ENCODE measurements at places on chromosomes 16 and 17.
A peak's percentile ranks its signal among the peaks of the same experiment; 100 is the strongest.

DNA sequence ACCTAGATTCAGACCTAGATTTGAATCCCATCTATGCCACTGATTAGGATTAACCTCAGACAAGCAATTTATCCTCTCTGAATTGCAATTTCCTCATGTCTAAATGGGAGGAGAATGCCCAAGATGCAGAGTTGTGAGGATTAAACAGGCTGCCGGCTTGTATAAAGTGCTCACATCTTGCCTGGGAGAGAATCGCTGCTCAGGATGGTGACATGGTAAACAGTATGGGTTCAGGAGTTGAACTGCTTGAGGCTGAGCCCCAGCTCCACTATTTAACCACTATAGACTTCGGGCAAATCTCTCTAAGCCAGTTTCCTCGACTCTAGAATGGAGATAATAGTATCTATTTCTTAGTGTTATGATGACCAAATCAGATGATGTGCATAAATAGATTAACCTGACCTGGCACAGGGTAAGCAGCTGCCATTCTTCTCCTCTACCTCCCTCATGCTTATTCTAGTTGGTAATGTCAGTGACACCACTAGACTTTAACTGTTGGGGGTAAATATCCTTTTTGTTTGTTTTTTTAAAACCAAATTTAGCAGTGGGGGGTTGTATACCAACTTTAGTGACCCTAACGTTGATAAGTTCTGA, 732 bp upstream of the RPL27 start:
- DNase-seq = no peak

GRCh38 chr17:63504261-63504660, 18.9 kb upstream of the KCNH6 start:
- DNase-seq = no peak

GRCh38 chr17:82346342-82347300, 12.4 kb upstream of the TEX19 start:
- no peak for DNase-seq

GRCh38 chr16:51150165-51150887, 744 bp downstream of the SALL1 start:
- DNase-seq = no peak

DNA sequence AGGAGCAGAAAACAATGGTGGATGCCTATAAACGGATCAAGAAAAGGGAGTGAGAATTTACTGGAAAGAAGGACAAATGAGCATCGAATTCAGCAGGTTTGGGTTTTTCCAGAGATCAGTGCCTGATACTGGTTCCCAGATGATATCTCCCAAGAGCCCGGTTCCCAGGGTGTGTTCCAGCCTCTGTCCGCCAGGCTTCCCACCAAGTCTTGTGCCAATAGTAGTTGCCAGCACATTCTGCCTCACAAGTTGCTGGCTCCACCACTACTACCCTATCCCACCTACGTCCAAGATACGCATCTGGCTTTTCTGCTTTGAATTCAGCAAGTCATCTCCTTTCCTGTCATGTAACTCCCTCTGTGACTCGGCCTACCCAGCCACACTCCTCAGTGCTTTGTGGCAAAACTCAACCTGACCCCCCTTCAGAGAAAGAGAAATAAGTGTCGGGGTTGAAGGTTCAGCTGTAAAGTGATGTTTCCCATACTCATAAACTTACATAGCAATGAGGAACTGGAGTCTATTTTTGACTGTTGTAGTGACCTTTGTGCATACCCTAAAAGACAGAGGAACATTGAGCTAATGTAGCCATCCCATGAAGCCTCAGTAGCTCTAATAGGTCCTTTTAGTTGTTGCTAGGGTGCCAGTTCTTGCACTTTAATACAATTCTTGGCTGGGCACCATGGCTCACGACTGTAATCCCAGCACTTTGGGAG, 277.0 kb downstream of the IRX3 start:
- no peak for DNase-seq

GRCh38 chr16:496097-496886, 31.2 kb upstream of the CAPN15 start:
- no peak for DNase-seq

DNA sequence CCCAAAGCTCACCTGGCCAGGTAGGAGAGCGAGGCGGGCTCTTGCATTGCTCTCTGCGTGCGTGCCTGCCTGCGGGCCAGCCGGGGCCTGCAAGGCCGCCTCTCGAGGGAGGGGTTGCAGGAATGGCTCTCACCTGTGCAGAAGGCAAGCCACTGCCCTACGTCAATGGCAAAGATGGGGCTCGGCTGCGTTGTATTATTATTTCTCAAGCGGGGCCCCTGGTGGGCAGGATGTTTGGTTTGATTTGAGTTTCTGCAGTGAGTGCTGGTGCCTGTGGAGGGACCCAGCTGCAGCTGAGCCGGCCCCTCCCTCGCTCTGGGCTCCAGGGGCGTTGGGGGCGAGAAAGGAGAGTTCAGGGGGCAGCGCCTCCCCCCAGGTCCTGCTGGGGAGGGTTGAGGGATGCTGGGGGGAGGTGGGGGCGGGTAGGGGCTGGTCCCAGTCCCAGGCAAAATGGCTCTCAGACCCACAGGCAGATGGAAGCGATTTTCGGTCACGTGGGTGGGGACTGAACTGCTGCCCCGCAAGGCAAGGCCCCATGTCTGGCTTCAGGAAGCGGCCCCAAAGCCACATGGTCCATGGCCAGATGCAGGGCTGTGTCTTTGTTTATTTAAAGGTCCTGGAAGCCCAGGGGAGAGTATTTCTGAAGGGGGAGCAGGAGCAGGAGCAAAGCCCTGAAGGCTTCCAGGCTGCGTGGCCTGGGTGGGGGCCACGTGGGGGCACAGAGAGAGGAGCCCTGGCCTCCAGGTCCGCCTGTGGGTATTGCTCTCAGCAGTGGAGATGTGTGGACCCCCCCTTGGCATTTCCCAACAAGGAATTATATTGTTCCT, 338.8 kb downstream of the SEC14L1 start:
- DNase-seq = peak; percentile 50

GRCh38 chr16:81319221-81319912, 4.6 kb downstream of the GAN start:
- DNase-seq = peak; percentile 88

DNA sequence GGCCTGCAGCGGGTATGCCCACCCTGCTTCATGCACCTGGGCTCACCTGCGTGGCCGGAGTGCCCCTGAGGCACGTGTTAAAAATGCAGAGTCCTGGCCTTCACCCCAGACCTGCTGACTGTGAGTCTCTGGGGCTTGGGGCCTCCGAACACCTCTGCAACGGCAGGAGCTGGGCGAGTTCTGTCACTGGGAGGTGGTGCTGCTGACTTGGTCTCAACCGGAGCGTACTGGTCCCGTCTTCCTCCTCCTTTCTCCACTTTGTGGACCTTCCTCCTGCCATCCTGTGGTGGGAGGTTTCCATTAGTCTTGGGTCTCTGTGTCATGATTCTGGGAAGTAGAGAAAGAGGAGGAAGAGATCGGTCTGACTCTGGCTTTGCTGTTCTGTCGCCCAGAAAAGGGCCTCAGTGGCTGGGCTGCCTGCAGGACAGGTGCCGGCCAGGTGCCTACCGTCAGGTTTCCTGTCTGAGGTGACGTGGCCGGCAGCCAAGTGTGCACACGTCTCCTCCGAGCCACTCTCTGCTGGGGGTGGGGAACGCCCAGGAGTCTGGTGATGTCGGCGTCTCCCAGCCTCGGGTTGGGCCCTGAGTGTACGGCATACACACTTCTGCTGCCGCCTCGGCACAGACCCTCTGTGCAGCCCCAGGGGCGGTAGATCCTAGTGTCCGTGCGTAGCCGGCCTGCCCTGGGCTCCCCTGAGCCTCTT, 6.9 kb downstream of the TSC2 start:
- DNase-seq = no peak

- no peak for DNase-seq
Observed at GRCh38 chr16:87368029-87368770, 15.4 kb downstream of the FBXO31 start.

- no peak for DNase-seq
Observed at GRCh38 chr17:42852351-42852750, 1.4 kb downstream of the AOC3 start.

GRCh38 chr16:81933361-81933760, 77.9 kb downstream of the SDR42E1 start:
- DNase-seq = no peak

DNA sequence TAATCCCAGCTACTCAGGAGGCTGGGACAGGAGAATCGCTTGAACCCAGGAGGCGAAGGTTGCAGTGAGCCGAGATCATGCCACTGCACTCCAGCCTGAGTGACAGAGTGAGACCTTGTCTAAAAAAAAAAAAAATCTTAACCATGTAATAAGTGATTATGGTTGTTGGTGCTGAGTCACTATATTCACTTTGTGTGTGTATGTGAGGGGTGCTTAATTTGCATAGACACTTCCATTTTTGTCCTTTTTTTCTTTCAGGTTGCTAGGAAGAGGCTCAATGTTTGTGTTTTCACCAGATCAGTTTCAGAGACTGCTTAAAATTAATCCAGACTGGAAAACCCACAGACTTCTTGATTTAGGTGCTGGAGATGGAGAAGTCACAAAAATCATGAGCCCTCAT, 18.2 kb downstream of the METTL9 start:
- DNase-seq = no peak

- DNase-seq = no peak
Observed at GRCh38 chr16:477301-478157, 50.0 kb upstream of the CAPN15 start.

DNA sequence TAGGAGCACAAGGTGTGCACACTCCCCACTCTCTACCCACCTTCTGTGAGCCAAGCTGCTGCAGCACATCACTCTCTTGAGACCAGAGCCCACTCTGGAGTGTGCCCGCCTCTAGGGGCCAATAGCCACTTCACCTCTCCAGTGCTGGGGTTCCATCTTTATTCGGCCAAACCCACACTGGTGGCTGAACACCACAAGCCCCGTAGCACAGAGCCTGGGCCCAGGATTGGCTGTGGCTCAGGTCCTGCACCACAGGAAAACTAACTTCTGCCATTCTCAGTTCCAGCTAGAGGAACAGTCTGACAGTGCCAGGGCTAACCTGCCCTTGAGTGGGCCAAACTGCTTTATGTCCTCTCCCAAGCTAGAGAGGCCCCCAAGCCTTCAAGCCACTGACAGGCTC, 111.0 kb upstream of the TOX3 start:
- no peak for DNase-seq

GRCh38 chr17:69030169-69030568, 30.6 kb downstream of the ABCA9 start:
- DNase-seq = no peak

All from fibroblast of upper back skin (primary cell).